Stimulated activated CD4-positive, alpha-beta T cell treated with anti-CD3 and anti-CD28 coated beads, Interleukin-12 subunit alpha, Interleukin-12 subunit beta, amount 100 ng/mL, for 4 hours (primary cell): ENCODE measurements at places on chromosomes 6 and 20.

- no peak for DNase-seq
Observed at GRCh38 chr20:58586565-58587093, 64.5 kb upstream of the STX16 start.

DNA sequence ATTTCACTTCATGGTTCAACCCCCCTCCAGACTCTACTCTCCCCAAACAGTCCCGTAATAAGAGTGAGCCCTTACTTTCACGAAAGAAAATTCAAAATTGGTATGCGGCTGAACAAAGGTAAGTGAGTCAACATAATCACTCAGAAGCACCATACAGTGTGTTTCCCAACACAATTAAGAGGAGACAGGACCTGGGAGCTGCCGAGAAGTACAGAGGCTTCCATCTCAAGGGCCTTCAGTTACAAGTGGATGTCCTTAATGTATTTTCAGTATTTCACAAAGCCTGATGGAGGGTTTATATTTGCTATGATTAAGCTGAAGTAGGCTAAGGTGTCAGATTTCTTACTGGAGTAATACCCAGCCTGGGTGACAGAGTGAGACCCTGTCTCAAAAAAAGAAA lies 51.1 kb downstream of the MYO6 start:
- DNase-seq: no peak

DNA sequence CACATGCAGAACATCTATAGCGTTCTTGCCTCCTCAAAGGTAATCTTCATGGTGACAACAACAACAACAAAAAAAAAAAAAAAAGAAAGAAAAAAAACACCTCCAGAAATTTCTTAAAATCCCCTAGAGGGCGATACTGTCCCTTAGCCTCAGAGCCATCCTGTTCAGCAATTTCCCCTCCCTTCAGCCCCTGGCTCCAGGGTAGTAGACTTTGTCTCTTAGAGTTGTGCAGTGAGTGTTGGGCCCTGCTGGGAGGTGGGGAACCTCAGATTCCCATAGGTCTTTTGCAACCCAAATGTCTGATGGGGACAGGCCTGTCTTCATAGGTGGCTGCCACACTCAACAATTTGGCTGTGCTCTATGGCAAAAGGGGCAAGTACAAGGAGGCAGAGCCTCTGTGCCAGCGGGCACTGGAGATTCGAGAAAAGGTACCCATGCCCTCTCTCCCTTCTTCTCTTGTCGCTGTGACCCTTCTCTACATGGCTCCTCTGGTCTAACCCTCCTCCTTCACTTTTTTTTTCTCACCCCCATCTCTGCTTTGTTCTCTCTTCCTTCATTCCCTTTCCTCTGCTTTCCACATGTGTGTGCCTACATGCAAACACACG lies 6.0 kb upstream of the PTK7 start:
- DNase-seq: no peak

DNA sequence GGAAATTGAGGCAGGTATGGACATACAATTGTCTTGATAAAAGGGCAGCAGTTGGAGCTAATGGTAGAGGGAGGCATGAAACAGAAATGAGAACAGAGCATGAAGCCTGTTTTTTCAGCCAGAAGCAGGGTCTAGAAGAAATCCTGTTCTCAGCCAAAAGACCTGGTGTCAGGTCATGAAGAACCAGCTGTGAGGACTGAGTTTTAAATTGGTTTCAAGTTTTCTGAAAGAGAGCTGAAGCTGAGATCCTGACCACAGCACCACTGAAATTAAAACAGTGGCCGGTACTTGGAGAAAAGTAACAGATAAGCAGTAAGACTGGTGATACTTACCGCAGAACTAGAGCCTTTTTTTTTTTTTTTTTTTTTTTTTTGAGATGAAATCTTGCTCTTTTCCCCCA lies 283.8 kb upstream of the BMP2 start:
- DNase-seq: no peak

DNA sequence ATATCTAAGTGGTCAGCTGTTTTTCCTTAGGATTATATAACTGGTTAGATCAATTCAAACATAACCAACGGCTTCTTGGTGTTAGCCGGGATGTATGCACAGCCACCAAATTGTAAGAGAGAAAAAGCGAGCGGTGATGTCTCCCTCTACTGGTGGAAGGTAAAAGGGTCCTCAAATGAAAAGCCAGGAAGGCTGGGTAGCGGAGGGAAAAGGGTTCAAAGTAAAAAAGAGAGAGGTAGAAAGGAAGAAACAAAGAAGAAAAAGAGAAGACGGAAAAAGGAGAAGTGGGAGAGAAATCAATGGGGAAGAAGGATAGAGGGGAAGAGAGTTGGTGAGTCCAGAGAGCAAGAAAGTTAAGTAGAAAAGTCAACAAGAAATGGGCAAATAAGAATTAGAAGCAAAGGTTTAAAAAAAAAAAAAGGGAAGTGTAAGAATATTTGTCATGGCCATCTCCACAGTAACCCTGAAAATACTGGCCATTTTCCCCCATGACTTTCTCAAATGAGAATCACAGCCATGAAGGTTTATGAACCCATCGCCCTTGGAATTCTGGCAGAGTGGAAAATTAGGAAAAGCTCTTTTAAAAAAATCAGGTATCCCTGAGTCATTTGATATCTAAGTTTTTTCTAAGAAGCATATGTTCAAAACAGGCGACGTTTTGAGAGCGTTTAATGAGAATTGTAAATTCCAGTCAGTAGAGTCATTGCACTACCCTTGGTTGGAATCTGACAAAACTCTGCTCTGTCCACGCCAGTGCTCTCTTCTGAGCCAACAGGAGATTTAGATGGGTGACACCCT lies 155.6 kb upstream of the SNX9 start:
- peak; percentile 26 for DNase-seq

DNA sequence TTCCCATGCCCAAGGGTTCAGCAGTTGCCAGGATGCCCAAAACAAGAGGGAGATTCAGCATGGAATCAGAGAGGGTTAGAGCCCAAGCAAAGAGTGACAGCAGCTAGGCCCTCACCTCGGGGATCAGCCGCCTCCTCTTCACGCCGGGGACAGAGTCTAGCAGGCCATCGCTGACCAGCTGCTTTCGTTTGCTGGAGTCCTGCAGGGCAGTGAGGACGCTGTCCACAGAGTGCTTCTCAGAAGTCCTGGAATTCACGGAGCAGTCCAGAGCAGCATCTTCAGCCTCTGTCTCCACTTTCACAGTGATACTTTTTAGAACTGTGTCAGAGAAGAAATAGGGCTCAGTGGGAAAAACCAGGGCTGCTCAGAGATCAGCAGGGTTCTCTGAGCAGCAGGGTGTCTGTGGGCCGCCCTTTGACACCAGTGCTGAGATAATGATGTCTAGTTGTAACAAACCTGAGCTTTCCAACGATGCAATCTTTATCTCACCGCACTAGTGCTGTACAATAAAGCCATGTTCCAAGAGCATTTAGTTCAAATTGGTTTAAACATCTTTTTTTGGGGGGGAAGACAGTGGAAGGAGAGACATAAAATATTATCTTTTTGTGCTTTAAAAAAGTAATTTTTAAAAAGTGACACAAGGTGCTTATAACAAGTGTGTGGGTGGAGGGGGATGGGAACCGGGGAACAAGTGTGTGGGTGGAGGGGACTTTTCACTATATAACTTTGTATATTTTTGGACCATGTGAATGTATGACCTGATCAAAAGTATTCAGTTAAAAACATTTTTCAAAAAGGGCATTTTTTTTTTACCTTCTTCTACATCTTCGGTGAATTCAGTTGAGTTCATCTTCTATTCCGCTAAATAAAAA lies 16.6 kb downstream of the BEND3 start:
- DNase-seq: no peak

- DNase-seq: no peak
Observed at GRCh38 chr6:109472132-109472995, 10.7 kb downstream of the ZBTB24 start.
